ENCODE measurements at places on chromosomes 1 and 21.

GRCh38 chr1:221732052-221732451, 9.8 kb downstream of the DUSP10 start:
- no peak for DNase-seq

DNA sequence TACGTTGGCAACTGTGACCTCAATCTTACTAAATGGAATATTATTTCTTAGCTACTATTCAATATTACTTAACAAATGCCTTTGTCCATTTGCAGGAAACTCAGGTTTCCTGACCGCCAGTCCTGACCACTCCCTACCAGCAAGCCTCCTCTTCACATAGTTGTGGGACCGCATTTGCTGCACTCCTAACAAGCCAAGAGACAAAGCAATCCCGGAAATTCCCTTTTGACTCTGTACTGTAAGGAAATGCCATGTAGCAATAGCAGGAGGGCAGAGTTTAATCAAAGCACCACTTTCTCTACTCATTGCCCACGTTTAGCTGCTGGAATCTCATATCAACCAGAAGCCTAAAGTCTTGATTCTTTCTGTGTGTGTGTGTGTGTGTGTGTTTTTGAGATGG, 28.1 kb upstream of the ACBD6 start:
- DNase-seq, result no peak

- DNase-seq, result no peak
Measured at GRCh38 chr1:243851257-243851756, 1.3 kb upstream of the AKT3 start.

GRCh38 chr1:54577612-54578011, 29.6 kb downstream of the ACOT11 start:
- DNase-seq, result no peak

GRCh38 chr1:181140891-181141290, 52.4 kb downstream of the IER5 start:
- no peak for DNase-seq

- DNase-seq, result no peak
Measured at GRCh38 chr1:64880449-64880848, 85.9 kb downstream of the JAK1 start.

GRCh38 chr1:243595527-243596210, 254.4 kb downstream of the AKT3 start:
- DNase-seq, result no peak

GRCh38 chr1:231417513-231417912, 4.6 kb downstream of the EGLN1 start:
- no peak for DNase-seq

- no peak for DNase-seq
Measured at GRCh38 chr1:24392982-24393650, 20.5 kb downstream of the STPG1 start.

DNA sequence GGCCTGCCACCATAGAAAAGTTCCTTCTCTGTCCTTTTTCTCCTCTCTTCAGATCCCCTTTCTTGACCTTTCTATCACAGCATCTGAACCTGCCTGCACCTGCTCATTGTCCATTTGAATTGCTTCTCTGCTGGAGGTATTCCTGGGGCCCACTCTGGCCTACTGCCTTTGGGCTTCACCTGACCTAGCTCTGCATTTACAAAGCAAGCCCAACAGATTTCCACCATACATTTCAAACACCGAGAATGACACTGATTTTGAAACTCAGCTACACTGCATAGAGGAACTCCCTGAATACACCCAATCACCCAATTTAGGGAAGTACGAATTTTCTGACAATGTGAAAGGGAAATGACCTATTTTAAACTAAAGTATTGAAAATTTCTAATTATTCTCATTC, 284.5 kb upstream of the USP25 start:
- DNase-seq, result no peak

- DNase-seq, result no peak
Measured at GRCh38 chr1:3550511-3551289, 60.6 kb downstream of the MEGF6 start.

DNA sequence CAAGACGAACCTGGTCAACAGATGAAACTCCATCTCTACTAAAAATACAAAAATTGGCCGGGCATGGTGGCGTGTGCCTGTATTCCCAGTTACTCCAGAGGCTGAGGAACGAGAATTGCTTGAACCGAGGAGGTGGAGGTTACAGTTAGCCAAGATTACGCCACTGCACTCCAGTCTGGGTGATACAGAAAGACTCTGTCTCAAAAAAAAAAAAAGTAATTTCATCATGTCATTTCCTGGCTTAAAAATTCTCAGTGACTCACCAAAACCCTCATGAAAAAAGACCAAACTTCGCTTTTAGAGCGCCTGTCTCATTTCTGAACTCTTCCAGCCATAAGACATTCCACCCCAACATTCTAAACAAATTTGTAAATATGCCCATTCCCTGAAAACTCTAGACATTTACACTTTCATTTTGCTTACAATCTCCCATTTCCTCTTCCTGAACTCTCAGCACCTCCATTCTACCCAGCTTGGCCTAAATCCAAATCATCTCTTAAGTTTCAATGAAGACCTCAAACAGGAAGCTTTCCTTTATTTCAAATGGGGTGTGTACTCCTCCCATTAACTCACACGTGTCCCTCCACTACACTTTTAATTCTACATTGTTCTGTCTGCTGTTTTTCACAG, 50.5 kb upstream of the PRRC2C start:
- DNase-seq, result no peak

DNA sequence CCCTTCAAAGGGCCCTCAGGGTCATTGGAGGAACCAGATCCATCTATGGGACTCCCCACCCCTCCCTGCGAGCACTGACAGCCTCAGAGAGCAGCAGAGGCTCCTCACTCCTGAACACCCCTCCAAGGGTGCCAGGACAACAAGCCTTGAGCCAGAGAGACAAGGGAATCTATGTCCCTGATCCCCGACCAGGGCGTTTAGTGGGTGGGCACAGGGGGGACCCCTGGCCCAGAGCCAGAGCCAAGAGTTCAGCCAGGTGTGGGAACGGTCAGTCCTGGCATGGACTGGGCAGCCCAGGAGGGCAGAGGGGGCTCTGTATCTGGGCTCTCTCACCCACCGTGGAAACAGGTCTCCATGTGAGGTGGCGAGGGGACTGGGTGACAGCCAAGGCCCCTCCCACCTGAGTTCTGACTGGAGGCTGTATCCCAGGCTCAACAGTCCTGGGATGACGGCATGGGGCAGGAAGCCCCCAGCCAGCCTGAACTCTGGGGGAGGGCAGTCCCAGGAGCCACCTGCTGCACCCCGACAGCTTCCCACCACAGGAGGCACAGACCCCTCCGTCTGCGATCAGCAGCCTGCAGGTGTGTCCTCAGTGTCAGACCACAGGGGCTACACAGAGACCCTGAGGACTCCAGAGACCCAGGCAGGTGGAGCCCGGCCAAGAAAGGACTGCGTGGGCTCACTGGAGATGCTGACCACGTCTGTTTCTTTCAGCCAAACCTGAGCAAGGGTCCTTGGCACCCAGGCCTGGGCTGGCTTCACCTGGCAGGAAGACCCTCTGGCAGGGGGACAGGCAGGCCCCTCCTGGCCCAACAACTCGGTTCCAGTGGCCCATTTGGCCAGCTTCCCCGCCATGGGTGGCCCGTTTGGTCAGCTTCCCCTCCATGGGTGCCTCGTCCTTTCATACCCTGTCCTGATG, 11.2 kb upstream of the SRARP start:
- no peak for DNase-seq

GRCh38 chr1:162704673-162705424, 72.6 kb downstream of the DDR2 start:
- no peak for DNase-seq

DNA sequence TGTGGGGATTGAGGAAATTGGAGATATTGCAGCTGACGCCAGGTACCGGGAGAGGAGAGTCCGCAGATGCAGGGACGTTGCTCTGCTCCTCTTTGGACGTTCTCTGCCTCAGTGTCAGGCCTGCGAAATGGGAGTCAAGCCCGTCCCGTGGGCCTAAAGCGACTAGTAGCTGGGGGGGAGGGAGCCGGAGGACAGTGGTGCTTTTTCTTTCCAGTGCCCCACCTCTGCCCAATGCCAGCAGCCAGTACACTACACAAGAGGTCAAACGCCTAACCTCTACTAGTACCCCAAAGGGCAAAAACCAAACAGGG, 413.6 kb upstream of the ESRRG start:
- DNase-seq, result no peak

DNA sequence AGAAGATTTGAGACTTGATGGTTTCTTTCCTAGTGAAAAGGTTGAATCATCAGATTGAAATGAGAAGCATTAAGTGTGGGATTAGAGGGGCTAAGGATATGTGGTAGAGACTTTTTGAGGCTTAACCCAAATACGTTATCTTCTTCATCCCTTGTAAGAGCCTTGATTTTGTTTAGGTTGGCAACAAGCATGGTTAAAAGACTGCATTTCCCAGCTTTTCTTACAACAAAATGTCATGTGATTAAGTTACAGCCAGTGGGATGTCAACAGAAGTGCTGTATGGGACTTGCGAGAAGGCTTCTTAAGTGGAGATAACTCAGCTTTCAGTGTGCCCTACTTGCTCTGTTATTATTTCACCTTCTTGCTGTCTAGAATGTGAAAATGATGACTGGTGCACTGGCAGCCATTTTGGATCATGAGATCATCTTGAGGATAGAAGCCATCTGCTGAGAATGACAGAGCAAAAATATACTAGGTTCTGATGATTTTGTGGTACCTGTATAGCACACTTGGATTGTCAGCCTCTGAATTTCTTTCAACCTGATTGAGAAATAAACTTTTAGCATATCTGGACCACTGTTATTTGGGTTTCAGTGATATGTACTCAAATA, 41.3 kb upstream of the GNG12 start:
- DNase-seq, result no peak

DNA sequence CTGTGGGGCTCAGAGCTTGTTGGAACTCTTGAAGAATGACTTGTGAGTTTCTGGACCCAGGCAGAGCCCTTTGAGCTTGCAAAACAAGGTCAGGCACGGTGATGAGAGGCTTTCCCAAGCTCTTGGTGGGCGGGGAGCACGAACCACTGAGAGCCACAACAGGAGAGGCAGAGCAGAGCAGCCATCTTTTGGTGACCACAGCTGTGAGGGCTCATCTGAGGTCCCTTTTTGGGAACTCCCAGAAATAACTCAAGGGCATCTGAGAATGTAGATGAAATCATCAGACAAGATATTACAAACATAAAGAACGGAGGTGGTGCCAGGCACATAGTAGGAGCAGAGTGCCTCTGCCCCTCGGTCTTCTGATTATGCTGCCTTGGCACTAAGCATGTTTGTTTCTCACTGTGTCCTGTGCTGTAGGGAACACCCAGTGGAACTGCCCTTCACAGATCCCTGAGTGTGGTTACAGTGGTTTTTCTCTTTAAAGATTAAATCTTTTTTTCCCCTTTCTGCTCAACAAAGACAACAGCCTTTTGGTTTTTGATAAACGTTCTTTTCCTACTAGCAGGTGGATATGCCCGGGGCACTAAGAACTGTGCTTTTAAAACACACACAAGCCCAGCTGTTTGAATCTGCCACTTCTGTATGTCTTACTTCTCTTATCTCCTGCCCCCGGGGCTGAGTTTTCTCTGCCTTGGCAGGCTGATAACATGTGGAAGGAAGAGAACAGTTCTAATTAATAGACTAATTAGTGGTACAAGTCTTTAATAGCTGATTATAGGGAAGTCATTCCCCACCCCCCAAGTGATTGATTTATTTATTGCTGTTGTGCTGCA, 37.7 kb downstream of the CD34 start:
- DNase-seq, result no peak

DNA sequence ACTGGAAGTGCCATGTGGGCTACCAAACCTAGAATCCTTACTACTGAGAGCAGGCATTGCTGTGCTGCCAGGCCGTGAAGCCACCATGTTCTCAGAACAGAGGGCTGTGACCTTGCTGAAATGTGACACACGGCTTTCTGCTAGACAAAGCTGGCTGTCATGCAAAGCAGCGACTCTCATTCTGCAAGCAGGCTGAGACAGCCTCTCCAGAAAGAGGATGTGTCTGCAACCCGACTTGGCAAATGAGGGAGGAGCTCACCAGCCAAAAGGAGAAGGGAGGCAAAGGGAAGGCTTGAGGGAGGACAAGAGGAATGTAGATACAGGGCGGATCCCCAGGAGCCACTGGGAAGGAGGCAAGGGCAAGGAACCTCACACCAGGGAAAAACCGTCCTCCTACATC, 85.7 kb upstream of the KRTAP19-8 start:
- no peak for DNase-seq

- no peak for DNase-seq
Measured at GRCh38 chr1:248613742-248614141, 16.2 kb upstream of the OR2T10 start.

DNA sequence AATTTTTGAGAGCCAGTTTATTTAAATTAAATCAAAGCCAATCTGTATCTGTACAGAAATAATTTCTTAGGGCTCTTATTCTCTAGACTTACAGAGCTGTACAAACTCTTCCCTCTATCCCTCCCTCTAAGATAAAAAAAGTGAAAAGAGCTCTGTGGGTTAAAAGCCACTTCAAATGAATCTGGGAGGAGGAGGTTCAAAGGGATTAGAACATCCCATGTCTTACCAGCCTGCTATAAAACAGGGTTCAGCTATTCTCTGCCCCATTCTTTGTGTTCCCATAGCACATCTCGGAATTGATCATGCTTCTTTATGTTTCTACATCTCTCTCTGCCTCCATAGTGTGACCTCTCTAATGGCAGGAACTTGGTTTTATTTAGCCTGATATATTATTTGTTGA, 19.4 kb downstream of the KIAA0319L start:
- DNase-seq, result no peak

DNA sequence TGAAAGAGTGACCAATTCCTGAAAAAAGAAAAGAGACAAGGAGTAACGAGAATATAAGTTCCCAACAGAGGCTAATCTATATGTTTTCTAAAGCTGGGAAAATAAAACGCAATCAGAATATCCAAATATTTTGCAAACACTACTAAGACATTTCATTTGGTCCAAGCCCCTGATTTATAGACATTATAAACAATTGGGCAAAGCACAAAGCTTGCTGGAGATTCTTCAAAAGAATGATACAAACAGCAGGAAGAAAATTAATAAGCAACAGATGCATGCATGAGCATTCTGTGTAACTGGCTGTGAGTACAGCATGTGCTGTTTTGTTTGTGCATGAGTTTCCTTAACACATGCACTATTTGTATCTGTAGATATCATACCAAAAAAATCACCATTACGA, 552.9 kb downstream of the LTN1 start:
- no peak for DNase-seq

GRCh38 chr1:198848649-198849048, 209.8 kb downstream of the PTPRC start:
- no peak for DNase-seq

GRCh38 chr1:173489149-173489600, 12.0 kb downstream of the PRDX6 start:
- DNase-seq, result no peak

Data from stimulated activated CD8-positive, alpha-beta memory T cell treated with anti-CD3 and anti-CD28 coated beads, Interleukin-15, amount 100 ng/mL, for 1 hour (primary cell).